ENCODE measurements at places on chromosomes 3 and 15.

GRCh38 chr3:23152989-23153388 lies 50.1 kb upstream of the UBE2E2 start:
- no peak for DNase-seq

- no peak for DNase-seq
Observed at GRCh38 chr15:38242055-38242454, 10.6 kb upstream of the SPRED1 start.

GRCh38 chr3:85003479-85003878 lies 44.7 kb downstream of the CADM2 start:
- no peak for DNase-seq

DNA sequence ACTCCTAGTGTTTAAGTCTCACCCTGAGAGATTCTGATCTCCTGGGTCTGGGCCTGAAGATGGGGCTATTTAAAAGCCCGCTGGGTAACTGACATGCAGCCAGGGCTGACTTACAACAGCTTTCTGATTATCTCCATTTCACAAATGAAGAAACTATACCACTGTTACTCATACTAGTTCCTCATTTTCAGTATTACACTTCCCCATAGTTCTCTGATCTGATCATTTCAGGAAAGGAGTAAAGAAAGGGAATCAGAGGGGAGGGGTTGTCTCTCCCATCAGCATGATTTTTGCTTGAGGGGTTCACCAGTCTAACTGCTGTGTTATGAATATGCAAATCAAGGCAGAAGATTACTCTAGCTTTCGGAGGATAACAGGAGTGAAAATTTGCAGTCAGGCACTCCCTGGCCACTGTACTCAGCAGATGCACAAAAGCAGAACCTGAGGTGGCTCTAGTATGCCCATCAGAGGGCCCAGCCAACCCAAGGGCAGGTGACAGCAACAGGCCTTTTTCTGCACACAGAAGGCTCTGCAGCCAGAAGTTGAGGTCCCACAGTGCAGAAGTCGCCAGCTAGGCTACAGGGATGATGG lies 59.4 kb downstream of the DAPK2 start:
- DNase-seq: no peak

GRCh38 chr3:117184574-117184973 lies 475.0 kb downstream of the TUSC7 start:
- DNase-seq: no peak

- no peak for DNase-seq
Observed at GRCh38 chr3:75260-75659, 121.3 kb upstream of the CHL1 start.

GRCh38 chr15:71250936-71251583 lies 135.8 kb downstream of the THSD4 start:
- DNase-seq: no peak

GRCh38 chr3:147313513-147313912 lies 92.8 kb downstream of the ZIC4 start:
- DNase-seq: no peak

GRCh38 chr15:88204584-88204983 lies 52.0 kb downstream of the NTRK3 start:
- DNase-seq: no peak

DNA sequence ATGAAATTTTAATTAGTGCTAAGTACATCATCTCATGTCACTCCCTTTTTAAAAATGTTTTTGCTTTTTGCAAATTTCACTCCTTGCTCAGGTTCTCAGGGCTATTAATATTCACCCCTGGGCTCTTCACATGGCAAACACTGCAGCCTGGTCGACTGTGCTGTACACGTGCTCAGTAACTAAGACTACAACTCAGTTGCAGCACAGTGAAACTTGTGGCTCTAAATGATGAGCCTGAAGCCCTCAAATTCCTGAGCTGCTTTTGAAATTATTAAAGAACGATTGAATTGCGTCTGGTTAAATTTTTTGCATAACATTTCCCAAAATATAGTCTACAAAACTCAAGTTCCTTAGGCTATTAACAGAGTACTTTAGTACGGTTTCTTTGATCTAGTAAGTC lies 159.3 kb upstream of the C2CD4B start:
- DNase-seq: no peak

DNA sequence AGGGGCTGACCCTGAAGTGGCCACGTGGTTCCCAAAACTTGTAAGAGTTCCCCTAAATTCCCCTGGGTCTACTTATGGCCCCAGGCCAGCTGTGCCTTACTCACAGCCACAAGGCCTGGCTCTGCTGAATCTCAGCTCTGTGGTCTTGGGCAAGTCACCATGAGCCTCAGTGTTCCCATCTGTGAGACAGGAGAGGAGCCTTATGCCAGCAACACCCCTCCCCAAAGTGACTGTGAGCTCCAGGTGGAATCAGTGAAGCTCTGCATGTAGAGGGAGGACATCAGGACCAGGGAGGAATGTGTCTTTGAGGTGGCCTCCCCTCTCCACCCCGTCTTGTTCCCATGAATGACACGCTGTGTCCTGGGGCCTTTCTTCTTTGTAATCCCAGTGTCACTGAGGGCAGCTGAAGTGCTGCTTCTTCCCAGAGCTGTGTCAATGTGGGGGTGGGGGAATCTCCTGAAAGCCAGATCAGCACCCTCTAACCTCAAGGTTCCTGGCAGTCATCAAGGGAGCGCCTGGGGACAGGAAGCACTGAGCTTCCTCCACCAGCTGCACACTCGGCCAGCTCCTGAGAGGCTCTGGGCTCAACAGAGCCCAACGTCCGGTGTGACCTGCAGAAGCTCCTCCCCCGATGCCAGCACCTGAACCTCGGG lies 258.9 kb downstream of the UACA start:
- DNase-seq: no peak

- DNase-seq: no peak
Observed at GRCh38 chr3:45302470-45302869, 76.4 kb upstream of the TMEM158 start.

GRCh38 chr3:171311784-171312183 lies 148.4 kb downstream of the TNIK start:
- no peak for DNase-seq

- no peak for DNase-seq
Observed at GRCh38 chr3:23264413-23264812, 61.3 kb downstream of the UBE2E2 start.

DNA sequence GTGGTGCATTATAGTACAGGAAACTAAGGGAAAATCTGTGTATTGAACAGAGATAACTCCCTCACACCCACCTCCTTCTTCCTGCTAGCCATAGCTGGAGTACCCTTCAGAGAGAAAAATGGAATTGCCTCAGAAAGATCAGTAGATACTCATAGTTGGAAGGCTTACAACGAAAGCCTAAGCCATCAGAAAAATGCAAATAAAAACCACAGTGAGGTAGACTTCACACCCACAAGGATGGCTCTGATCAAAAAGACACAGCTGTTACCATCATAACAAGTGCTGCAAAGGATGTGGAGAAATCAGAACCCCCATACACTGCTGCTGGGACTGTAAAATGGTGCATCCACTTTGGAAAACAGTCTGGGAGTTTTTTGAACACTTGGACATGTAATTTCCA lies 7.4 kb upstream of the DLG1 start:
- no peak for DNase-seq

GRCh38 chr3:187954873-187955586 lies 198.9 kb upstream of the LPP start:
- no peak for DNase-seq

GRCh38 chr3:122060040-122060698 lies 5.0 kb downstream of the CD86 start:
- DNase-seq: no peak

DNA sequence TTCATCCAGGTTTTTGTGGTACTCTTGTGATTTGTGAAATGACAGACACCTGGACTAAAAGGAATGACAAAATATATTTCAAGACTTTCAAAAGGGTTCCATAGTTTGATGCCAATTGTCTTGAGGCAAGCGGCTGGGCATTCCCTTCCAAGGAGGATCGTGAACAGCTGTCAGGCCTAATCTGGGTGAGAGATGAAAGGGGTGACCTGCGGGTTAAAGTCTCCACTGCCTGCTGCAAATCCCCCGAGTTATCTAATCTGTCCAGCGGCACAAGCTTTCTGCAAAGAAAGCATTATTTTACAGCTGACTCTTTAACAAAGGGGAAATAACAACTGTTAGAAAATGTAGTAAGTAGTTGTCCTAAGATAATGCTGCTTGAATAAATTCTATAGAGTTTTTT lies 128.7 kb upstream of the MB21D2 start:
- no peak for DNase-seq

DNA sequence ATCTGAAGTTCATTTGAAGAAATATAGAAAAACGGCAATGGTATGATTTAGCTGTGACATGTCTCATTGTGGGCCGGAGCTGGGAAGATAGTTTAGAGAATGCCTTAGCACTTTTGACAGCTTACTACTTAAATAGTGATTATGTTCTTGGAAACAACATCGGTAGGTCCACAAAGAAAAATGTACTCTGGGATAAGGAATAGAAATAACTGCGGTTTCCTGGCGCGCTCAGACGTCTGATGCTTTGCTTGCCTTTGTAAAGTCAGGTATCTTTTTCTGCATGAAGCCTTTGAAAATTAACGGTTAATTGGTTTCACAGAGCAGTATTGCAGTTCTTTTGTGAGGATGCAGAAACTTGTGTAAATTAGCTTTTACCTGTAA lies 1.4 kb downstream of the USP3 start:
- no peak for DNase-seq

- no peak for DNase-seq
Observed at GRCh38 chr15:25378501-25378901, 60.3 kb downstream of the UBE3A start.

- DNase-seq: no peak
Observed at GRCh38 chr15:49082960-49083359, 36.7 kb upstream of the SECISBP2L start.

GRCh38 chr15:28094732-28095521 lies 4.2 kb downstream of the OCA2 start:
- no peak for DNase-seq

DNA sequence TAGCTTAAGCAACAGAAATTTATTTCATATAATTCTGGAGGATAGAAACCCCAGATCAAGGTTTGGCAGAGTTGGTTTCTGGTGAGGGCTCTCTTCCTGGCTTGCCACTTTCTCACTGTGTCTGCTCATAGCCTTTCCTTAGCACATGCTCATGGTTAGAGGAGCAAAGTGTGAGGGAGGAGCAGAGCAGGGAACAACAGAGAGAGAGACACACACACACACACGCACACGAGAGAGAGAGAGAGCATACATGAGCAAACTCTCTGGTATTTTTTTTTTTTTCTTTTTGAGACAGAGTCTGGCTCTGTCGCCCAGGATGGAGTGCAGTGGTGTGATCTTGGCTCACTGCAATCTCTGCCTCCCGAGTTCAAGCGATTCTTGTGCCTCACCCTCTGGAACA lies 36.8 kb upstream of the ZDHHC23 start:
- DNase-seq: no peak

DNA sequence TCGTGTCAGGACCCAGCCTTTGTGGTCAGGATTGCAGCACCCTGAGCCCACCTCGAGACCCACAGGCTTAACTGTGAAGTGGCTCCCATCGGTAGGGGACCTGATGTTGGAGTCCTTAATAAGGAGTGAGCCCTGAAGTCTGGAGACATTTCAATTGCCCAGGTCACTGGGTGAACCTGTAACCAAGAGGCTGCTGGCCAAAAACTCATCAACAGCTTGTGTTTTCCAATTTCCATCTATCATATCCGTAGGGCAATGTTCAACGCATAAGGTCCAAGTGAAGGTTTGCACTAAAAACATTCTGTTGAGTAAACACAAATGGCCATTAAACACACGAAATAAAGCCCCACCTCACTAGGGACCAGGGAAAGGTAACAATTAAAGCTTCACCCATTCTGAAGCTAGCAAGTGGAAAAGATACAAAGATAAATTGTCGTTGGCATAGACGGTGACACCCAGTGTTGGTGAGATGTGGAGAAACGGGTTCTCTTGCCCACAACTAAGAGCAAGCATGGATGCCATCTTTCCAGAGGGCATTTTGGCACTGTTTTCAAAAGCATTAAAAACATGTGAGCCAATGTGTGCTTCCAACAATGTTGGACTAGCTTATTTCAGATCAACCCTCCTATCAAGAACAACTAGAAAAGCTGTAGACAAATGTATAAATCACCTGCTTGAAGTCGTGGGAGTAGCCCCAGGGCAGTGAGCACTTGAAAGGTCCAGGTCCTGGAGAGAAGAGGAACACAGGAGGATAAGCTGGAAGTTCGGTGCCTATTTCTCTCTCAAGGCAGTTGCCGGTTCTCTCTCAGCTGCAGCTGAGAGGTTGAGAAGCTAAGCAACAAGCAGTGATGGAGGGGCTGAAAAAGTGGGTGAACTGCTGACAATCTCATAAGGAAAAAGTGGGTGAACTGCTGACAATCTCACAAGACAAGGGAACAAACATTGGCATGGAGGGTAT lies 56.3 kb upstream of the PCSK6 start:
- DNase-seq: no peak

GRCh38 chr3:181727341-181728032 lies 15.8 kb downstream of the SOX2 start:
- DNase-seq: no peak

DNA sequence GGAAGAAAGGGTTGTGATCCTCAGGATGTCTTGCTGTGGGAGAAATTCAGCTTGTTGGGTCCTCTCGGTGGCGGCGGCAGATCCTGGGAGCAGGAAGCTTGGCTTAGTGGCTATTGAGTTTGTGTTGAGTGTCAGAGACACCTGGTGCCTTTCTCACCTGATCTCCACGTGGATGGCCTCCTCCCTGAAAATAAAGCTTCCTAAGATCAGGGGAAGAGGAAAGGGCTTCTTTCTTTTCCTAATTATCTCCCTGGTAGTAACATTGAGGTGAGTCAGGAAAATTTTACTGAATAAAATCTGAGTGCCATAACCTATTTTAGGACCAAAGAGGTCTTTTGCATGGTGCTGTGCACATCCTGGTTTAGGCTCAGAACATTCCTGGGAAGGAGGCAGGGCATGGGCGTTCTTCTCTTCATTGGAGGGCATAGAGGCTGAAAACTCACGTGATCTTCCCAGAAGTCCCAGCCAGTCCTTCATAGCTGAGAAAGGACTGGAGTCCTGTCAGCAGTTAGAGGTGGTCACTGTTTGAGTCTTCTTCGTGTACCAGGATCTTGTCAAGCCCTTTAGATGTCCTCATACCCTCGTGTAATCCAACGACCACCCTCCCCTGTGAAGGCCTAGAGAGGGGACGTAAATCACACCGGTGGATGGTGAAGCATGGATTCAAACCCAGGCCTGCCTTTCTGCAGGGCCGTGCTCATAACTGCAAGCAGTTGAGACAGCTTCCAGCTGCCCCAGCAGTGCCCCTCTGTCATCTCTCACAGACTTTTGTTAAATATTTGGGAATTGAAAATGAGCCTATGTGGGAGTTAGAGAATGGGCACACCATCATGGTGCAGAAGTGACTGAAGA lies 1.1 kb downstream of the CMTM8 start:
- DNase-seq: no peak

DNA sequence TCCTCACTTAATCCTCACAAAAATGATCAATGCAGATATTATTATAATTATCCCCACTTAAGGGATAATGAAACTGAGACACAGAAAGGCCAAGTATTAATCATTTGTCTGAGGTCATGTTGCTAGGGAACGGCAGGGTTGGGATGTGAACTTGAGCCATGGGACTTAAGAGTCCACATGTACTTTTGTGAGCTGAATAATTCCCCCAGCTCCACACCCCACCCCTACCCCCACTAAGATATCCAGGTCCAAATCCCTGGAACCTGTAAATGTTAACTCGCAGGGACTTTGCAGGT lies 290.5 kb upstream of the GADL1 start:
- no peak for DNase-seq

All from cortex of kidney (tissue), 1 donor.